Fibroblast of skin of back (primary cell): ENCODE measurements at places on chromosomes 4 and X.

DNA sequence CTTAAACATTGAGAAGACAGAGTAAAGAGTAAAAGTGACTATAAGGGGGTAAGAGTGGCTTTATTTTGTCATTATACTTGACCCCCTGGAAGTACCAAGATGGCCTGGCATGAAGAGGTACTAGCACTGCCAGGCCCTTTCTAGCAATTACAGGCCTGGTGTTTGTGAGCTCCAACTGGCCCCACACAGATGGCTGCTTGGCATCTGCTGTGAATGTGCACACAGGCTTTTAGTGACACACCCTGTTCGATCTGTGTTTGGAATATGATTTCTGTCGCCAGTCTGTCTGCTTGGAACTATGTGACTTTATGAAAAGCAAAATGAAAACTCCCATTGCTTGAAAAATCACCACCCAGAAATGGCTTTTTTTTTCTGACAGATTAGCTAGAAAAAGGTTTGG is 123.3 kb downstream of the CLCN4 start:
- no peak for DNase-seq

DNA sequence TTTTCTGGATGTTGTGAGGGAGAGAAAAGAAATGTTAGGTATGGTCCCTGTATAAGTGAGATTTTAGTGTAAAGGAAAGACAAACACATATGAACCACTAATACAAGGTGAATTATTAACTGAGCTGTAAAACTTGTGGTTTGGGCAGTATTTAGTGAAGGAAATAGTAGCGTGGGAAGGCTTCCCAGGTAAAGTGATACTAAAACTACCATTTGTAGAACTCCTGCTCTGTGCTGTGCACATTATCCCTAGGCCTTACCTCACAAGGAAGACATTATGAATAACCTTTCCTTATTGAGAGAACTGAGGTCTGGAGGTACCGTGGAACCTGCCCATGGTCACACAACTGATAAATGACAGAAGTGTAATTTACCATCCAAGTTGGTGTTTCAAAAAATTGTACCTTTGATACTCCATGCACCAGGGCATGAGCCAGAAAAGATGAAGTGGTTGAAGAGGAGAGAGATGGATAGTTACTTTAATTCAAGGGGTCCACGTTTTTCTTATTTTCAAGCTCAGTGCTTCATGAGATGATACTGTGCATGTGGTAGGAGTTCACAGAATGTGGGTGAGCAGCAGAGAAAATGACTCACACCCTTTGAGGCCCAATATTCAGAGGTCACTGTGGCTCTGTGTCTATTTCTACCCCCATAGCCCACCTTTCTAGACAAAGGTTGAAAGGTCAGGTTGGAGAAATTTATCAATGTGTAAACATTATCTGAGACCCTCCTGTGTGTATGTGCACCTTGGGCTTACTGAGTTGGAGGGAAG is 2.6 kb upstream of the VSIG4 start:
- DNase-seq: no peak

- DNase-seq: peak; percentile 15
These were observed 42.7 kb downstream of the ASMT start for GRCh38 chrX:1657367-1658070.

- no peak for DNase-seq
These were observed 11.7 kb downstream of the PHEX start for GRCh38 chrX:22043872-22044271.

DNA sequence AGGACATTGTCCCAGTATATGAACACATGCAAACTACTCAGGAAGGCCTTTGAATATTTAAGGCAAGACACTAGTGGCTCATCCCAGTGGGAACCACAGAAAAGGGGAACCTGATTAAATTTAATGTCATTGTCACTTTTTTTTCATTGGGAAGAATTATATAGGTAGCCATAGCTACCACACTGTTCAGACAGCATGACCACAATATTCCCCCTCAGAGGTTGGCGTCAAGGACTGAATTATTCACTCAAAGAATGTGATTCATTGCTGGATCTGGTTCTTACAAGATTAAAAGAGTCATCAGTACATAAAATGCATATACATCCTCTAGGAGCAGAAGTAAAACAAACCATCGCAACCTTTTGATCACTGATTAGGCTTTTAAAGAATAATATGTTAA is 92.0 kb upstream of the SMARCAD1 start:
- DNase-seq: no peak

DNA sequence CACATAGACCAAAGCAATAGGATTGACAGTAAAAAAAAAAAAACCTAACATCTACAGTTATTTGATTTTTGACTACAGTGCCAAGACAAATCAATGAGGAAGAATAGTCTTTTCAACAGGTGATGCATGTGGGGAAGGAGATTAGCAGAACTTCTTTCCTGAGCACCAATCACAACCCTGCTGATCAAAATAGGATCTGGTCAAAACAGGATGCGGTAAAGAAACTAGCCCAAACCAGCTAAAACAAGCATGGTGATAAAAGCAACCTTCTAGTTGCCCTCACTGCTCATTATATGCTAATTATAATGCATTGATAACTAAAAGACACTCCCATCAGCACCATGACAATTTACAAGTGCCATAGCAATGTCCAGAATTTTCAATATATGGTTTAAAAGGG is 667.5 kb downstream of the GRXCR1 start:
- DNase-seq: no peak

DNA sequence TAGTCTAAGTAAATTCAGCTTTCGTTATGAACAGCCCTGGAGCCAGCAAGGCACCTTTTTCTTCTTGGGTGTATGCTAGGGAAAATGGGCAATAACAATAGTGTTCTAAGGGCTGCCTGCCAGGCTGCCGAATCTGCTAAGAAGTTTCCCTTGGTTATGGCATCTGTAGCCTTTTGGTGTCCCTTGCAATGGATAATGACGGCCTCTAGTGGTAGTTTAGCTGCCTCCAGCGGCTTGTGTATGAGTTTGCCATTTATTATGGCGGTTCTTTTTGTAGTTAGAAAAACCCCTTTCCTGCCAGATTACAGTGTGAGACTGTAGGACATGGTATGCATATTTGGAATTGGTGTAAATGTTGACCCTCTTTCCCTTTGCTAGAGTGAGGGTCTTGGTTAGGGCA is 78.9 kb upstream of the SPIN4 start:
- no peak for DNase-seq

DNA sequence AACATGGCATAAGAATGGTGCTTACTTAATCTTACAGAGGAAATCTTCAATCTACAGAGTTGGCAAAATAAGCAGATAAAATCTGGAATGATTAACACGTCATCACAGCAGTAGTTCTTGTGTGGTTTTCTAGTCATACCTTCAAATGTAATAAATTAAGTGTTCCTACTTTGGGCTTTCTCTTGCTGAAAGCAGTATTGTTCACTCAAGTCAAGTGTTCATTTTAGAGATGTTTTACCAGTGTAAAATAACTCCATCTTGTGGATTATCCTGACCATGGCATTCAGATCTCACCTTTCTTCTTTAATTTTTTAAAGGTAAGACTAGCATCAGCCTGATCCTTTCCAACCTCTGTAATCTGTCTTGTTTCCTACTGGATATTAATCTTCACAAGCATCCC is 72.9 kb downstream of the ADAMTS3 start:
- DNase-seq: peak; percentile 5

GRCh38 chrX:15173411-15173810 is 96.5 kb downstream of the ASB9 start:
- no peak for DNase-seq

GRCh38 chr4:30722092-30722358 is 1.9 kb downstream of the PCDH7 start:
- no peak for DNase-seq

DNA sequence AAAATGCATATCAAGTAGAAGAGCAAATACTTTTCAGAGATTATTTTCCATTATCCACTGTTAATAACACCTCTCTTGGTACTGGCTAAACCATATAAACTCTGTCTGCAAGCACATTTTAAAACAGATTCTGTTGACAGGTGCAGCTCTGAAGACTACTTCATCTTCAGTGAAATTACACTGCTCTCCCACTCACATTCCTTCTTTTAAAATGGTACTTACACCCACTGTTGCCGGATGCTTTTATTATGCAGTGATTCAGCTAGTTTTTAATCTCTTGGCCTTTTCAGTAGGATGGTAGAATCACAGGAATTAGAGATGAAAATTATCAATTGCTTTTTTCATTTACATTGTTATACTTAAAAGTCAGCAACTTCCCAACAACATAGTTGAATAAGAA is 381.6 kb downstream of the GASK1B start:
- no peak for DNase-seq

- no peak for DNase-seq
These were observed 4.7 kb downstream of the PTTG2 start for GRCh38 chr4:37964734-37965457.

DNA sequence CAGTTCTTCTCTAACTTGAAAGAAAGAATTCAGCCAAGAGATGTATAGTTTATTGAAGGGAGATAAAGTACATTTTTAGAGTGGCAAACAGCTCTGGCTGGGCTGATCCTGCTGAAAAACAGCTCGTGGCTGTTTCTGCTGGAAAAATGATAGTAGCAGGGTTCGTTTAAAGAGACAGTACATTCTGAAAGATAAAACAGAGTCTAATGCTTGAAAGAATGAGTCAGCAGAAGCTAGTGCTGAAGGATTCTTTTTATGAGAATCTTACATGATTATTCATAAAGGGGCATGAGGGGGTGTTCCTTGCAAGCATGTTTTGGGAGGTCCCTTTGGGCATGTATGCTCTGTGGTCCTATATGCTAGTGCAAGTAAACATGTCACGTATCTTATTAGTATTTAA is 790.0 kb downstream of the PCDH18 start:
- DNase-seq: peak; percentile 27

DNA sequence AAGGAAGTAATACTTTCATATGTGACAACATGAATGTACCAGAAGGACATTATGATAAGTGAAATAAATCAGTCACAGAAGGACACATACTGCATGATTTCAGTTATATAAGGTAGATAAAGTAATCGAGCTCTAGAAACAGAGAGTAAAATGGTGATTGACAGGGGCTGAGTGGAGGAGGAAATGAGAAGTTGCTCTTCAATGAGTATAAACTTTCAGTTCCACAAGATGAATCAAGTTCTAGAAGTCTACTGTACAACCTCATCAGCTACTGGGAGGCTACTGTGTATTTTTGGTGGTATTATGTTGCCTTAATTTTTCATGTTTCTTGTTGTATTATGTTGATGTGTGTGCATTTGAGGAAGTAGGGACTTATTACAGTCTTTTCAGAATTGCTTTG is 270.9 kb upstream of the GRIA3 start:
- DNase-seq: no peak

- DNase-seq: no peak
These were observed 394.1 kb downstream of the GALNTL6 start for GRCh38 chr4:172207258-172207657.

DNA sequence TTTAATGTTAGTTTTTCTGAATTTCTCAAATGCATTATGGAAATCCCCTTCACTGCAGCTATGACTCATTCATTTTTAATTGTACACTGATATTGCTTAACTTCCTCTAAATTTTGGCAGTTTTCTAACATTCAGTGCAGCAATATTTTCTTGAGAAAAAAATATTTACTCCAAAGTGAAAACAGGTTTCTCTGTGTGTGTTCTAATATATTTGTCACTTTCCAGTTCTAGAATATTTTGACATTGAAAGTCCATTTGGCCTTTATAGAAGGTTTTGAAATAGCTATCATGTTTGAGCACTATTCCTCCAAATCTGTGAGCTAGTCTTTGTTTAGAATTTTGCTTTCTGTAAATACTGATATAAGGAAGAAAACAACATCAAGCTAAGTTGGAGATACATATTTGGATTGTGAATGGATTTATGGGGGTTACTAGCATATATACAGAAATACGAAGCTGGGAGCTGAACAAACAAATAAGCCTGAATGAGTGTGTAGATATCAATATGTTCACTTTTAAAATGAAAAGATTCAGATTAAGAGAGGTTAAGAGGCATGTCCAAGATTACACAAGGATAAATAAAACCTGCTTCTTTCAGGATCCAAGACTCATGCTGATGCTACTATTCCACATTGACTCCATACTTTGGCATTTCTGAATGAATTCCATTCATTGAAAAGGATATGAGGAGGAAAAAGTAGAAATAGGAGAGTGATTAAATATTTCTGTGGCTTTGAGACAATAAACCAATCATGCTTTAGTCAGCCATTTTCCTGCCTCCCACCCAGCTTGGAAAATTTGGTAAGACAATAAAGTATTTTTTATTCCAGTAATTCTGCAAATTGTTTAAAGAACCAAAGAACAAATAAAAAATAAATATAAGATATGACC is 57.3 kb upstream of the SLIT2 start:
- peak; percentile 92 for DNase-seq

- no peak for DNase-seq
These were observed 25.9 kb downstream of the COL25A1 start for GRCh38 chr4:109276482-109277095.

DNA sequence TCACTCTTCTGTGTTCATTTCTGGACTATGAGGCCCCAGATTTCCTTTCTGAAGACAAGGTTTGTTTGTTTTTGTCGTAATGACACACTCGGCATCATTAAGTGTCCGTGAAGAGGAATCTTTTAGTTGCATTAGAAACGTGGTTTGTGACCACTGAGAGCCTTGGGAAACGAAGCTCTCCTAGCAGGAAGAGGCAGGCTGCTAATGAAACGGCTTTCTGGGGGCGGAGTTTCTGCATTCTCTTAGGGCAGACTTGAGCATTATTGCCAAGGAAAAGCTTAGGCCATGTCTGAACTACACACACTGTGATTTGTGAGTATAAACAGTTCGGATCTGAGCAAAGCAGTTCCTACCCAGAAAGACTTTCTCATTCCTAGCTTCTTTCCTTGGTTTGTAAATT is 64.0 kb downstream of the SOX3 start:
- no peak for DNase-seq

- no peak for DNase-seq
These were observed 81.6 kb downstream of the RASL11B start for GRCh38 chr4:52943677-52944076.

DNA sequence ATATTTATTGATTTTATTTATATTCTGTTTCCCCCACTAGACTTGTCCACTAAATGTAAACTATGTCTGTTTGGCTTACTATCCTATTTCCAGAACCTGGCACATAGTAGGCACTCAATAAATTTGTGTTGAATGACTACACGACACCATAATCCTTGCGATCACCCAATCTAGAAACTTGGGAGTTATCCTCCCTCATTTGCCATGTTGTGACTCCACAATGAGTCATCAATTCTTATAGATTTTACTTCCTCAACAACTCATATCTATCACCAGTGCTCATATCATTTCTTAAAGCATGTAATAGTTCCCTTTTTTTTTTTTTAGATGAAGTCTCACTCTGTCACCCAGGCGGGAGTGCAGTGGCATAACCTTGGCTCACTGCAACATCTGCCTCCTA is 39.9 kb upstream of the VAMP7 start:
- no peak for DNase-seq

GRCh38 chrX:71493111-71493613 is 39.7 kb upstream of the OGT start:
- DNase-seq: no peak

DNA sequence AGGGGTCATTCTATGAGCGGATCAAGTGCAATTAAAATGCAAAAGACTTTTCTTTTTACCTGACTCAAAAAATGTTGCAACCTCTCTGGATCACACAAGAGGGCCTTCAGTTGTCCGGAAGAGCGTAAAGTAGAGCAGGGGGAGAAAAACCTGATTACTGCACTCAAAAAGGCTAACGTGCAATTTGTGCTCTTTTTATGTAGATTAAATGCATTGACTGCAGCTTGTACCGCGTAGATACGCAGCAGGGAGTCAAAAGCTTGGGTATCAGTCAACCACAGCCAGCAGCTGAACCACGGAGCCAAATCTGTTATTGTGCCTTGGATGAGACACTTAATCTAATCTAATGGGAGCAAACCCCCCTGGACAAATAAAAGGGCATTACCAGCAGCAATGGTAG is 107.3 kb upstream of the RAI2 start:
- DNase-seq: no peak
